T1000 (cell line): ENCODE measurements at places on chromosomes 3 and 15.
A peak's percentile ranks its signal among the peaks of the same experiment; 100 is the strongest.

GRCh38 chr3:127667119-127667681, 5.6 kb upstream of the ABTB1 start:
- no peak for DNase-seq

DNA sequence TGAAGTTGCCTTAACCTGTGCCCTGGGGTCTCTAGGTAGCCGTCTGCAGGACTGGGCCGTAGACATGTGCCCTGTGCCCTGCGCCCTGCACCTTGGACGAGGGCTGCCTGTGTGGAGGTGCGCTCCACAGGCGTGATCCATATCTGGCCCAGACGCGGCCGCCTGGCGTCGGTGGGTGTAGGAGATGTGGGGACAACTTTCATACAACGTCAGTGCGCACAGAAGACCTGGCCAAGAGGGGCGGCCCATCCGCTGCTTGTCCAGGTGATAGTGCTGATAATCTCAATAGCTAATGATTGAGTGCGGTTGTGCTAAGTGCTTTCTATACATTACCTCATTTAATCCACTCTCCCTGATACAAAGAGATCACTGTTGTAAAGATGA, 665 bp upstream of the RASGRP1 start:
- DNase-seq, result no peak

- DNase-seq, result no peak
Measured at GRCh38 chr15:47955021-47955420, 165.8 kb upstream of the SLC24A5 start.

DNA sequence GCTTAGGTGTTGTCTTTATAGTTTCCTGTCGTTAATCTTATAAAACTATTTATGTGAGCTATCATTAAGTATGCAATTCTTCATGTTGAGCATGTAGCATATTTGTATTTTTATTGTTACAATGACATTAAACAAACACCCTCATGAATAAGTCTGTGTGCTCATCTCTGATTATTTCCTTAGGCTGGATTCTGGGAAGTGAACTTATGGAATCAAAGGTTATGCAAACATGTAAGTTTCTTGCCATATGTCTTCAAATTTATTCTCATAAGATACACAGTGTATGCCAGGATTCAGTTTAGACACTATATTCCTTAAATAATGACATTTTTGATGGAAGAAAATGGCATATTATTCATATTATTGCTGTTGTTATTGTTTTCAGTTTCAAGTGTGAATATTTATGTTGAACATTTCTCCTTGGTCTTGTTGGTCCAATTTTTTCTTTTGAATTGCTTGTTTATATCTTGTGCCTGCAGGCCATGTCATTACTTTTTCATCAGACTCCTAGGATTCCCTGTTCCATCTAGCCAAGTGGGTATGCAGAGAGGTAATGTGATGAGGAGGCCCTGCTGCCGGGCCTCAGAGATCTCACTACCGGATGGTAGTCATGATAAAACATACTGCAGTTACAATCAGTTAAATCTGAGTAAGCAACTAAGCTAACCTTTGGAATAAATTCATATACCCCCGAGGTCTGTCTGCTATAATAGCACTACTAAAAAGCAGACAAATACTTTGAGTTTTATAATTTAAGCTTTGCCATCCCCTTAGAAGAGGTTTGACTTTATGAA, 684.3 kb upstream of the SGO1 start:
- no peak for DNase-seq

DNA sequence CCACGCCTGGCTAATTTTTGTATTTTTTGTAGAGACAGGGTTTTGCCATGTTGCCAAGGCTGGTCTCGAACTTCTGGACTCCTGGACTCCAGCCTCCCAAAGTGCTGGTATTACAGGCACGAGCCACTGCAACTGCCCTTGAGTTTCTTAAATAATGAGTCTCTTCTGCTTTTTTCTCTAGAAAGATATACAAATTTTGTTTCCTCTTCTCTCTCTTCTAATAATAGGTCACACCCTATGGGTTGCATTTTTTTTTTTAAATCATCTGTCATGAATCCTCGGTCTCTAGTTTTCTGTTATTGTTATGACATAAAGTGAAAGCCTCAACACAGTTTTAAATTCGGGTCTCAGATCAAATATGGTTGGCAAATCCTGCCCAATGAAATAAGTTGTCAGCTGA, 111.2 kb downstream of the IL12A start:
- no peak for DNase-seq

DNA sequence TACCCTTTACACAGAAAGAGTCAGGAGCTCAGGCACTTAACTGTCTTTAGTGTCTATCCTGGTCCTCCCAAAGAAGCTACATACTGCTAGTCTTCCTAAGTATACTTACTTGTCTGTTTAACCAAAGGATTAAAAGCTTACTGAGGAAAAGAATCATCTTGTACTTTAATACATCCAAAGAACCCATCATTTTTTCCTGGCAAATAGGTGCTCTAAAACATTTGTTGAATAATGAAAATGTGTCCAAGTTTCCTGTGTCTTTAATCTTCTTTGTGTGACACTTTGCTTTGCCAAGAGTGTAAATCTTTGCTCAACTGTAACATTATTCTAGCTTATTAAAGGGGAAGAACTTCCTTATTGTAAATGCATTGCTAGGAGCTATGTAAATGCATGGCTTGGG, 519.2 kb downstream of the OTOL1 start:
- no peak for DNase-seq

GRCh38 chr3:57544181-57545125, at the start of gene DNAH12:
Gene DNAH12 (minus strand): TSS chr3:57544344. CDS start chr3:57542870, 1,474 bp downstream.
- DNase-seq, result no peak

GRCh38 chr3:45127130-45127822, 18.9 kb downstream of the CDCP1 start:
- no peak for DNase-seq

- DNase-seq, result no peak
Measured at GRCh38 chr3:142904639-142905436, 16.0 kb upstream of the PCOLCE2 start.

- DNase-seq, result no peak
Measured at GRCh38 chr15:81161851-81162250, 27.8 kb downstream of the CFAP161 start.

- DNase-seq, result no peak
Measured at GRCh38 chr15:77031376-77032050, 36.6 kb downstream of the PSTPIP1 start.

DNA sequence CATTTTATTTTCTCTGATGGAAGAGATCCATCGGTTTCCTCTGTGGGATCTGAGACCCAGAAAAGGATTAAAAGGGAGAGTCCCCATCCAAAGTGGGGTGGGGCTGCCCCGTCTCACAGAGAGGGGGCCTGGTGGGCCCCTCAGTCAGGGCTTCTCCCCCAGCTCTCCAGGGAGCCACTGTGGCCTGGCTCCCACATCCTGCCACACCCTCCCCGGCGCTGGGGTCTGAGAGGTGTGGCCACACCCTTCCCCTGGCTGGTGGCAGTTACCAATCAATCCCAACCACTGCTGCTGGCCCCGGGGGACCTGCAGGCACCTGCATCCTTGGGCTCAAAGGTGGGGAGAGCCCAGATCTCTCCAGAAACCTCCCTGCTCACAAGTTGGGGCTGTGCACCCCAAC, 161.8 kb upstream of the IQSEC1 start:
- no peak for DNase-seq

GRCh38 chr3:171788546-171789351, 21.5 kb downstream of the PLD1 start:
- no peak for DNase-seq

DNA sequence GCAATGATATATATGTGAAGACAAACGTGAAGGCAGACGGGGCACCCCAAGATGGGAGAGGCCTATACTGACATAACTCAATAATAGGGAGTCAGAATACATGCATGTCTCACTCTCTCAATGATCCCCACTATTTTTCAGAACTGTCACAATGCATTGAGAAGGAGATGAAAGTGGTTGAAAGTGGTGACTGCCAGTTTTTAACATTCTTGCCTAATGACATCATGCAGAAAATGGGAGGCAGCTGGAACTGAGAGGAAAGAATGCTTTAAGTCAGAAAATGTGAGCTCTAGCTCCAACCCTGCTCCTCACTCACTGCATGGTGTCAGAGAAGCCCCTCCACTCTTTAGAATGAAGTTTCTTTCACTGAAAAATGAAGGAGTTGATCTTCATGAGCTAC, 55.3 kb upstream of the P2RY1 start:
- DNase-seq, result no peak

DNA sequence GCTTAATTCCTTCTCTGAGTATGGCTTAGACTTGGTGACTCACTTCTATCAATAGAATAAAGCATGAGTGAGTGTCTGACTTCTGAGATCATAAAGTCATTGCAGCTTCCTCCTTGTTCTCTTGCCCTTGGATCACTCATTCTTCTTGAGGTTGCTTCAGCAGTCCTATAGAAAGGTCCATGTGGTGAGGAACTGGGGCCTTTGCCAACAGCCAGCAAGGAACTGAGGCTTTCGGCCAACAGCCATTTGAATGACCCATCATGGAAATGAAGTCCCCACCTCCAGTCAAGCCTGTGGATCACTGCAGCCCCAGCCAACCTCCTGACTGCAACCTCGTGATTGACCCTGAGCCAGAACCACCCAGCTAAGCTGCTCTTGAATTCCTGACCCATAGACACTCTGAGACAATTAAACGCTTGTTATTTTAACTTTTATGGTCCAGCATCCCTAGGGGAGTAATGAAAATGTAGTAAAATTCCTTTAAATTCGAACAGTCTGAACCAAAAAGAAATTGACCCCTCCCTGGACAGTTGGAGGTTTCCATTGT, 84.5 kb downstream of the WDR76 start:
- peak; percentile 88 for DNase-seq

DNA sequence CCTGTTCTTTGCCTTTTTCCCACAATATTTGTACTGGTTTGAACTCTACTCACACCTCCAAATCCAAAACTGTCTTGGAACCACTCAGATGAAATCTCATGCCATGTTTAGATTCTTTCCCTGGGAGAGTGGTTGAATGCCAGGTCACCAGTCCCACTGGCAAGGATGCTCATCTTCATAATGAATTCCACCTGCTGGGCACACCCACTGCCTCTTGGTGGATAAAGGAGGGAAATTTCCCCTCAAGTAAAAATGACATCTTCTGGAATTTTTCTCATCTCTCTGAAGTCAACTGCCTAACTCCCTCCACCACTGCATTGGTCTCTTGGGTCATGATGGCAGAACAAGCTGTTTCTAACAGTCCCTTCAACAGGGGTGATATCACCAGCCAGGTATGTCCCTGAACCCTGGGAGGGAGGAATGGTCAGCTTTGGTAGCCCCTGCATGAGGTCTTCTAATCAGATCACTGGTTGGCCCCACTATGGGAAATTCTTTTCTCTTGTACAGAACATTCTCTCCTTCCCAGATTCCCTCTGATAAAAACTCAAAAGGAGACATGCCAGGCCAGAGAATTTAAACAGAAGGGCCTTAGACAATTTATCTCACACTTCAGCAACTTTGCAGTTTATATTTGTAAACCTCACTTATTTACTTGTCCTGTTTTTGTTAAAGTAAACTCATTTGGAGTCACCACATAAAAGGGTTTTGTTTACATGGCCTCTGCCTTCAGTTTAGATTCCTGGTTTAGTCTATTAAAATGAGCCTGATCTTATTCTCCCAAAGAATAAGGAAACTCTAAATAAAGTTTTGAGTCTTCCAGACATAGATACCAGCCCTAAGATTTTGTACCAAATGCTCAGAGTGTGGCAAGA, 143.4 kb downstream of the WNT5A start:
- no peak for DNase-seq

- no peak for DNase-seq
Measured at GRCh38 chr15:77838061-77838460, 205.3 kb upstream of the LINGO1 start.
